Ureter (tissue), 1 donor: ENCODE measurements at places on chromosomes 5 and 9.

- DNase-seq: no peak
Measured at GRCh38 chr5:77725616-77726015, 50.5 kb downstream of the TBCA start.

GRCh38 chr9:2623288-2624050 is 1.9 kb downstream of the VLDLR start:
- DNase-seq: peak; percentile 64

DNA sequence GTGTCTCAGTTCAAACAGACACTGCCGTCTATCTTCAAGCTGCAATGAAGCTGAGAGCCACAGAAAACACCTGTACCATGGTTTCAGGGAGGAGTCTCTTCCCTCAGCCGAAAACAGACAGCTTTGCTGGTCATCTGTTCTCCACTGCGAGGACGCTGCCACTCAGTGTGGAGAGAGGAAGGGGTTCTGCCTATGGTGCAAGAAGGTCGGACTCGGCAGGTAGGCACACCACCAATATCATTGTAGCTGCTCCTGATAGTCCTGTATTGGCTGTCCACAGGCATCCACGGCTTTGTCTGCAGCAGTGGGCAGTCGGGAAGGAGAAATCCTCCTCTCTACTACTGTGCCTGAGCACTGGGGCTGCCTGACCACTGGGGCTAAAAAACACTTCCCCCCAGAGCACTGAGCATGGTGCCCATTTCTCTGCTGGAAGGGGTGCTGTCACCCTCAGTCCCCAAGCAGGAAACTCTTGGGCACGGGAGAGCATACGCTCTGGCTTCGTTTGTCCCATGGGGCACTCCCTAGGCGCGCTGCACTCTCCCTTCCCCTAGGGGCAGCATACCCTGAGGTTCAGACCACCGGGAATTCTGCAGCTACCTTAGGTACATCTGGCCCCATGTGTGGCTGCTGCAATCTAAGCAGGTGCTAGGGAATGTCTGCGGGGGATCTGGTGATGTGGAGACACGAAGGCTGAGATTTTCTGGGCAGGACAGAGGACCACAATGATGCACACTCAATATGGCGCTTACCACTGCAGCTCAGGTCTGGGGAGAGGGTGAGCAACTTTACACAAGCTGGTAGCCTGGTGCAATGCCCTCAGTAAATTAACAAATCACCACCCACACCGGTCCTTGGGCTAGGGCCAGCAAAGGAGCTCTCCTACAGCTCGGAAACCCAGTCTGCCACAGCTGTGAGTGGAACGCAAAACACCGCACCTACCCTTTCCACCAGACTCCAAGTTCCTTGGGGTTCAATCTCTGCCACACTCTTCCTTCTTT is 880.9 kb upstream of the SEMA6A start:
- DNase-seq: peak; percentile 45

GRCh38 chr9:136861874-136862457 is 4.1 kb downstream of the EDF1 start:
- no peak for DNase-seq

DNA sequence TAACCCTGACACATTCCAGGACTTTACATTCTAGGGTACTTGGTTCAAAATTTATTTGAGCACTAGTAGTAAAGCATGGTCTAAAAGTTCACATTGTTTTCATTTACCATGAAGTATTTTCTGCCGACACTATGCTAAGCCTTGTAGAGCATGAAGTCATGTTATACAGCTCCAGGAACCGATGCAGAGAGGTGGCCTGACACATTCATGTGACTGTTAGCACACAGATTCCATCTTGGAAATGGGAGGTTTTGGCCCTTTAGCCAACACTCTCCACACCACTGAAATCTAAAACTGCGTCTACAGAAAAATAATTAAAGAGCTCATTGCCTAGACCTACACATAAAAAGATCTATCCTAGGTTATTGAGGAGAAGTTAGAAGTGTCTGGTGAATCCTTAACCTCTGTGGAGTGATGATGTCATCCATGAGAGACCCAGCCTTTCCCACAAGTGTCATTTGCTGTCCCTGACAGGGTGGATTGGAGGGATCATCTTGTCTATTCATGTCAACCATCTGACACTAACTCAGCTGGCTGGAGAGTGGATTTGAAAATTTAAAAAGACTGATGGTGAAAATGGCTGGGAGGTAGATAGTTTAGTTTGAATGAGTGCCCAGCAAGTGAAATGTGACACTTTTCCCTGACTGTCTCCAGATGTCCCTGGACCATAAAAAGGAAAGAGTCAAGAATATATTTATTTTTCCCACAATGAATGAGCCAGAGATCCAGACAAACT is 1.3 kb downstream of the RANBP3L start:
- DNase-seq: no peak
